Motor neuron (in vitro differentiated cells): ENCODE measurements at places on chromosomes 3 and 15. TPM values are rescaled to one million over a fixed set of nuclear protein-coding genes. Genes with fewer than 3 reads are reported as not detected.

- no peak for ATAC-seq
Measured at GRCh38 chr15:70025413-70026296, 72.1 kb downstream of the TLE3 start.

DNA sequence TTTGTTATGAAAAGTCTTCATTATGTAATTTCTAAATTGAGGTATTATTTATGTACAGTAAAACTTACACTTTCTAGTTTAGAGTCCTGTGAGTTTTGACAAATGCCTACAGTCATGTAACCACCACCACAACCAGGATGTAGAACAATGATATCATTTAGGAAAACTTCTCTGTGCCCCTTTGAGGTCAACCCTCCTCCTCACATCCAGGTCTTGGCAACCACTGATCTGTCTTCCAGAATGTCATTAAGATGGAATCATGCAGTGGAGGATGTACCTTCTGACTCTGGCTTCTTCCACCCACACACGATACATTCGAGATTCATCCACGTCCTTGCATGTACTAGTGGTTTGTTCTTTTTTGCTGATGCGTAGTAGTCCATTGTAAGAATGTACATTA lies 23.2 kb downstream of the MINAR1 start:
- ATAC-seq, result no peak

- no peak for ATAC-seq
Measured at GRCh38 chr15:73997986-73998385, 3.5 kb downstream of the PML start.

- no peak for ATAC-seq
Measured at GRCh38 chr15:52308446-52309153, 13.0 kb upstream of the MYO5C start.

DNA sequence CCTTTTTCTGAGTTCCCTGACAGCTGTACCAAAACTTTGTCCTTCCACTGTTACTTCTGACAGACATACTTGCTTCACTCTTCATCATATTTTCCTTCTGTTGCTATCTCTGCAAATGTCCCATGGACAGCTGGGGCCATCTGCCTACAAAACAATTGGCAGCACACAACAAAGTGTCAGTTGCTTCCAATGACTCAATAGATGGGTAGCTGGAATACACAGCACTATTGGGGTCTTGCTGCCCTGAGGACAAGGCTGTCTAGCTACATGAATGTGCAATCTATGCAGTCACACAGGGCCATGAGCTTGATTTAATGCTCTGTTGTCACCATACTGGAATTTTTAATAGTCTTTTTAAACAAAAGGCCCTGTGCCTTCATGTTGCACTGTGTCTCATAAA lies 192.8 kb downstream of the DTWD1 start:
- peak; percentile 83 for ATAC-seq

GRCh38 chr3:173009410-173009809 lies 131.6 kb downstream of the SPATA16 start:
- ATAC-seq, result no peak

GRCh38 chr15:80059786-80060355 lies 395 bp downstream of the ZFAND6 start:
- ATAC-seq, result peak; percentile 74

- peak; percentile 93 for ATAC-seq
Measured at GRCh38 chr3:14452740-14453710, 50.6 kb downstream of the SLC6A6 start.

GRCh38 chr3:66957367-66957766 lies 40.7 kb upstream of the KBTBD8 start:
- ATAC-seq, result peak; percentile 84

DNA sequence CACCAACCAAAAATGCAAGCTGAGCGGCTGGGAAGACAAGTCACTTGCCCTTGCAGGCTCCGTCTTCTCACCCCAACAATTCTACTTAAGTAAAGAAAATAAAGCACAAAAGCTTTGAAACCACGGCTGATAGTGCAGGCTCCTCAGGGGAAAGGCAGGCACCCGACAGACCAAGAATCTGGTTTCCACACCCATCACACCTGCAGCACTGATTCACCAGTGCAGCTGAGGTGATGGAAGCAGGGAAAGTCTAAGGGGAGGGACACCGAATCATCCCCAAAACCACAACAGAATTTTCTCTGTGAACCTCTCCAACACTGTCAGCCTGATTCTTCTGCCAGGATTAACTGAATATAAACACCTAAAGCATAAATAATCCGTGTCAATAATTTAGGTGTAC lies 62.0 kb upstream of the NSMCE3 start:
- ATAC-seq, result no peak

DNA sequence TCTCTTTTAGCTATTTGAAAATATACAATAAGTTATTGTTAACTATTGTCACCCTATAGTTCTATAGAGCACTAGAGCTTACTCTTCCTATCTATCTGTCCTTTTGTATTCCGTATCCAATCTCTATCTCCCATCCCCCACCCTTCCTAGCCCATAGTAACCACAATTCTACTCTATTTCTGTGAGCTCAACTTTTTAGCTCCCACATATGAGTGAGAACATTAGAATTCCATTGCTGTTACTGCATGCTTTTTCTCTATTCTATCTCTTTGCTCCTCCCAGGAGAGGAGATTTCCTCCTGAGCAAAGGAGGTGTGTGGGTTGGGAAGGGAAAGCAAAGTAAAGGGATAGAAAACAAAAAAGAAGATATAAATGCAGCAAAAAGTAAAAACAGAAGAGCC lies 105.6 kb upstream of the SLC4A7 start:
- ATAC-seq, result no peak

GRCh38 chr3:46541835-46542234 lies 24.3 kb downstream of the LRRC2 start:
- ATAC-seq, result no peak

- ATAC-seq, result no peak
Measured at GRCh38 chr15:61794276-61794675, 266.0 kb downstream of the VPS13C start.

DNA sequence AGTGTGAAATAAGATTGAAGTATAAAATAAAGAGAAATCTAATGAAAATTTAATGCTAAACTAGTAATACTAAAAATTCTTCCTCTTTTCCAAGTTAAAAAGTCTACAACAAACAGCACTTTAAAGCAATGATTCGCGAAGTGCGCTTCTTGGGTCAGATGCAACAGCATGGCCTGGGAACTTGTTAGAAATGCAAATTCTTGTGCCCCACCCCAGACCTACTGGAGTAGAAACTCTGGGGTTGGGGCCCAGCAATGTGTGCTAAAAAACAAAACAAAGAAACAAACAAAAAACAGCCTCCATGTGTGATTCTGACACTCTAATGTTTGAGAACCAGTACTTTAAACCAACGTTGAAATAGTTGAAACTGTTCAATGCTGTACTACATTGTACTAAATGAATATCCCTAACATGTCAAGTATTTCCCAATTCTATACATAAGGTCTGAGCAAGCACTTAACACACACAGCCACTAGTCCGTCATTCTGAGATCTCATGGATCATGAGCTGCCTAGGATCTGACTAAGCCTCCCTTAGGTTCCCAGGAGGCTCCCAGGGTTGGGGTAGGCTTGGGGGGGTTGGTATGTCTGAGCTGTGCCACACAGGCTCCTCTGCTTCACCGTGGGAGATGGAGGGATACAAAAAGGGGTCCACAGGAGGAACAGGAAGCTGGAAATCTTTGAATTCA lies 6.1 kb downstream of the RASGRP1 start:
- peak; percentile 10 for ATAC-seq

DNA sequence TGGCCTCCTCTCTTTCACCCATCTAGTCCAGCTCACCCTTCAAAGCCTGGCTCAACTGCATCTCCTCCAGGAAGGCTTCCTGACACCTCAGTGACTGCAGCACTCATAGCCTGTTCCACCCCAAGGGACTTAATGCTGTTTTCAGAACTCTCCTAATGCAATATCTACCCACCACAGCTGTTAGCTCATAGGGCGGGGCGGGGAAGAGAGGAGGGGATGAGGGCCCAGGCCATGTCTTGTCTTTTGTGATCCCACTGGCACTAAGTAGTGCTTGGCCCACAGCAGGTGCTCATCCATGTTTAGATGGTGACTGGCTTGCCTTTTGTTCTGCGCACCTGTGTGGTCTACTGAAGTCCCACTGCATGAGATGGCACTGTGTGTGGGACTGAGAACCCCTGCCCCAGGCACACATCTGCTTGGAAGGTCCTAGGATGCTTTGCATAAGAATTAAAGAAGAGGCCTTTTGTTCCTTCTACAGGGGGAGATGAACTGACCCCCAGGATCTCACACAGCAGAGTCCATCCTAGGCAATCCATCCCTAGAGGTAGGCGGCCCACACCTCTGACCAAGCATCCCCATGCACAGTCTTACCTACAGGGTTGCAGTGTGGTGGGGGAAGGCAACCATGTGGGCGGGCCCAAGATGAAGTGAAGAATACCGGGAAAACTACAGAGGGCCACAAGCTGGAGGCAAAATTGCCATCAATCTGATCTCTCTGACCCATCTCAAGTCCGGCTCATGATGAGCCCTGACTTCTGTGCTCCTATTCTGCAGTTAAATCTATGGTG lies 23.0 kb downstream of the SLC12A8 start:
- no peak for ATAC-seq

DNA sequence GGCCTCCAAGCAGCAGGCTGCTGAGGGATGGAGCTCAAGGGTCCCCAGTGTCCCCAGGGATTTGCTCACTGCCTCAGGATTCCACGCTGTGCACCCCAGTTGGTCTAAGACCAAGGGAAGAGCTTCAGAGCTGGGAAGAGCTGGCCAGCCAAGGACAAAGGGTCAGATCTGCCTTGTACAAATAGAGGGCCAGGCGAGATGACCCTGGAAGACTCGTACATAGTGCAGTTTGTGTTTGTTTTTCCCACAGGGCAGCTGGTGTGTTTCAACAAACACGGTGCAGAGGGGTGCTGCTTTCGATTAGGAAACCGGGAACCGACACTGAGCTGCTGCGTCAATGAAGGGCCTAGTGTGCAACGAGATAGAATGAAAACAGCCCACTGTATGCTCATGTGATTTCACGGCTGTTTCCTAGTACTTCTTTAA lies 56.1 kb upstream of the TRPM1 start:
- ATAC-seq, result peak; percentile 89

- no peak for ATAC-seq
Measured at GRCh38 chr3:101632586-101632985, 44.3 kb downstream of the ZBTB11 start.

GRCh38 chr3:7328339-7328738 lies 467.4 kb downstream of the GRM7 start:
- ATAC-seq, result no peak

GRCh38 chr3:82078246-82078645 lies 316.8 kb upstream of the GBE1 start:
- no peak for ATAC-seq

GRCh38 chr15:25437777-25438600 lies 835 bp downstream of the UBE3A start:
- ATAC-seq, result peak; percentile 67

DNA sequence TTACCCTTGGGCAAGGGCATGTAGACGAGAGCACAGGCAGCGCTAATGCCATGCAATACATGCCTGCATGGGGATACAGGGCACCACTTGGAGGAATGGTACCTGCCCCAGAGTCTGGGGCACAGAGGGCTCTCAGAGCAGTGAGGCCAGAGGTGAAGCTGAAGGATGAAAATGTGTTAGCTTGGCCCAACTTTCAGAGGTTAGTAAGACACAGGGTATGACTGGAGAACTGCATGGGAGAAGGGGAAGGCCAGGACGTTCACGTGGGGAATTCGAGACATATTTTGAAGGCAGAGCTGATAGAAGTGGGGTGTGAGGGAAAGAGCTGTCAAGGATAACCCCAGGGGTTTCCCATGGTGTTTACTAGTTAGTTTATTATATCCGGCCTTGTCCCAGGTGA lies 19.6 kb downstream of the CSRNP1 start:
- no peak for ATAC-seq

GRCh38 chr3:110806924-110807323 lies 264.7 kb upstream of the NECTIN3 start:
- ATAC-seq, result no peak

MYLK gene
- 6.0 and 7.0 TPM in 2 replicates for total RNA-seq

MCF2L2 gene
- 8.1 and 10.2 TPM in 2 replicates for total RNA-seq

POC1A gene
- total RNA-seq, result 8.4 and 10.3 TPM in 2 replicates

MKRN2OS gene
- 2.3 and 3.5 TPM in 2 replicates for total RNA-seq

TIMP4 gene
- total RNA-seq, result 11.6 and 14.2 TPM in 2 replicates

GTF2E1 gene
- 19.0 and 20.2 TPM in 2 replicates for total RNA-seq

SLC2A2 gene
- total RNA-seq, result not detected in 2 replicates

GPR171 gene
- 2.3 and 7.0 TPM in 2 replicates for total RNA-seq

MITF gene
- total RNA-seq, result 0.81 and 0.92 TPM in 2 replicates

FILIP1L gene
- 5.5 and 6.2 TPM in 2 replicates for total RNA-seq

TGM5 gene
- 0.33 and 0.83 TPM in 2 replicates for total RNA-seq
